ENCODE measurements at places on chromosomes 12 and 14. TPM values are rescaled to one million over a fixed set of nuclear protein-coding genes. Genes with fewer than 3 reads are reported as not detected.

DNA sequence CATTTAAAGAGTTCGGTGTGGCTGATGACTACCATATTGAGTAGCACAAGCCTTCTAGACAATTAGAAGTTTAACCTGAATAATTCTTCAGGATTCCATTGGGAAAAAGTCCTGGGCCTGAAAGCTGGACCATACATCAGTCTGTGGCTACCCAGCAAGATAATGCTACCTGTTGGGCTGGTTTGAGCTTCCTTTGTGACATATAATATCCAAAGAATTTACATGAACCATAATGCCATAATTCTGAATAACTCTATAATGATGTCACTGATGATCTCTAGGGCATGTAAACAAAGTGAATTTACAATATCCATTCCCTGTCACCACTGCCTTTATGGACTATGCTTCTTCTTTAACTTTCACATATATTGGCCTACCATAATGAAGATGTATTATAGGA is 3.8 kb upstream of the YBX3 start:
- no peak for DNase-seq

DNA sequence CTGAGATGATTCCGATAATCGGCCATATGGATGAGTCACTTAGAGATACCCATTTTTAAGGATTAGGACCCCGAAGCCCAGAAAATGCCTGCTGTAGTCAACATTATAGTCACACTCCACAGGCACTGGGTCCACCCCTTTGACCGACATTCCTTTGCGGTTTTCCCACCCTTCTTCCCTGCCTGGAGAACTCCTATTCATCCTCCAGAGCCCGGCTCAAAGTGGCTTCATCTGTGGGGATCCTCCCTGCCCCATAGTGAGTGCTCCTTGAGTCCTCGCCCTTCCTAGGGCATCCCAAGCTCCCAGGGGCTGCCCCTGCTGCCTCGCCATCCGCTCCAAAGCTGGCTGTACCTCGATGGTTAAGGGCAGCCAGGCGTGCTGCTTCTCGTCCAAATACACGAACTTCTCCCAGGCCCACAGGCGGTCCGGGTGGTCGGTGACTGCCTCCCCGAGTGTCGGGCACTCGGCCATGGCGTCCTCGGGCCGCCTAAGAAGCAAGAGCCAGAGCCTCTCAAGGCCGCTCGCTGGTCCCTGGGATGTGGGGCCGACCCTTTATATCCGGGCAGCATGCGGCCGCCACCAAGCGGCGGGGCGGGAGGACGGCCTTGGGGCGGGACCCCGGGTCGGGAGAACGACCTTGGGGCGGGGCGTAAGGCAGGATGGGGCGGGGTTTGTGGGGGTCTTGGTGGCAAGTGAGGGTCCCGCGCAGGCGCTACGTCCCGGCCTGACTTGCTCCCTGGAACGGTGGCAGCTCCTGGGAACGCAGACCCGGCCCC is at the start of gene TCL1A:
Gene TCL1A, minus strand, starts transcription at position 530 of the 776 bp plus-strand sequence. Its CDS starts 59 bp downstream, at position 471.
- no peak for DNase-seq

SOAT2 gene
- not detected for total RNA-seq

NEUROD4 gene
- total RNA-seq, result not detected

GRCh38 chr14:96100161-96101064 is 61.3 kb downstream of the C14orf132 start:
- DNase-seq, result peak; percentile 78

RNASE3 gene
- total RNA-seq, result not detected

CD4 gene
- total RNA-seq, result 1.3 TPM

- no peak for DNase-seq
Measured at GRCh38 chr12:65171870-65172269, 2.5 kb downstream of the LEMD3 start.

DNA sequence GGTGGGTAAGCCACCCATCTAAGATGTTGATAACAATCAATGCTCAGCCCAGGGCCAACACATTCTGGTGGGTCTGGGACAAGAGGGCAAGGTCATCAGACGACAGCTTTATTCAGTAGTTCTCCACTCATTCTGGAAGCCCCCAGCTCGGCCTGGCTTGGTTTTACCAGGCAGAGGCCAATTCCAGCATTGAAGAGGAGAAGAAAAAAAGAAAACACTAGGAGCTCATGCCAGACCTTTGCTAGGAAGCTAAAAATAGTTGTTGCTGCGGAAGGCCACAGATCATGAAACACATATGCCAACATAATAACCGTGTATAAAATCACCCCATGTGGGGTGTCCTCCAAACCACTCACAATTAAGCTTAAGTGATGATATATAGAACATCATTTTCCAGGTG is 44.4 kb downstream of the CCDC60 start:
- DNase-seq, result no peak

DNA sequence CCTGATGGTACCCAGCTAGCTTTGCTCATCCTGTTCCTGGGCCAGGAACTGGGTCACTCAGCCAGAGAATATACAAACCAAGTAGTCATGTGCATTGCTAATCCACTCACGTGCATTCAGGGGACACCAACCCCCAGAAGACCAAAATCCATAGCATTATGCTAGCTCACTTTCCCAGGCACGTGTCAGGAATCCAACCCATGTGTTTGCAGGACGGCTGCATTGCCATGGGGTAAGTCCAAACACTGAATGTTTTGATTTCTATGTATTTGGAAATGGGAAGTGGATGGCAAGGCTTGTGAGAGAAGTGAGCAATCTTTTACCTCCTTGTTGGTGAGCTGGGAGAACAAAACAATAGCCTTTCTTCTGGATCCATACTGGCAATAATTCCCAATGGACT is 87.1 kb upstream of the FOXN3 start:
- peak; percentile 49 for DNase-seq

CLEC9A gene
- not detected for total RNA-seq

ZNF891 gene
- total RNA-seq, result 1.4 TPM

DNA sequence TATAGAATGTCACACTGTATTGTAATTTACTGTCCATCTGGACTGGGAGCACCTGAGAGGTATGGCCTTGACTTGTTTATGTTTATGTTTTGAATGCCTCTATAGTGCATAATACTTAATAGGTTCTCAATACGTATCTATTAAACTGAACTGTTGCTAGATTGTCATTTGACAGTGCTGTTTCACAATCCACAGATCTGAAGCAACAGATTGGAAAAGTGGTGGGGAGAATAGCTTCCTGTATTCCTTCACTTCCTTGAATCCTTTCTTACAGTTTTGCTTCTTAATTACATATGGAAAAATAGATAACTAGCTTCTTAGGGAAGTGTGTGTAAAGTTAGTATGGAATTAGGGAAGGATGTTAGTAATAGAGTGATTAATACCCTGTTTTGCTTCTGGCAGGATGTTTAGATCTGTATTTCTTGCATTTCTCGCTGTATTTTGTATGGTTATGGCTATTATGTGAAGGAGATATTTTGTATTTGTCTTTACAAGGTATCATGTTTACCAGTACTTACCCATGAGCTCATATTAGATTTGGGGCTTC is 4.5 kb downstream of the CNOT2 start:
- no peak for DNase-seq

TMBIM6 gene
- 235 TPM for total RNA-seq

GRCh38 chr14:61344437-61345150 is 23.2 kb downstream of the PRKCH start:
- DNase-seq, result no peak

DNA sequence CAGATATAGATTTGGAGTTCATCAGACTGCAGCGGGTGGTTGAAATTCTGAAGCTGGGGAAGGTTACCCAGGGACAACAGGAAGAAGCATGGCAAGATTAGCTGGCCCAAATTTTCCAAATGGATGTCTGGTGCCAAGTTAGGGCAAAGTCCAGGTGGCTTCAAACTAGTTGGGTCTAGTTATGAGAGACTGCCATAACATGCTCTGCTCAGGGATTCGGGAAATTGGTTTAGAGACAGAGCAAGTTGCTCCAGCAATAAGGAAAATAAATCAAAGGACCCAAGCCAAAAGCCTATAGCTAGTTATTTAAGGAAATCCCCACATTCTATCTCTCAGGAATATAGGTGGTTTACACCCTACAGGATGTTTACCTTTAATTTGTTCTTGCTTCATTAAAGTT is 125.7 kb upstream of the BTG1 start:
- DNase-seq, result peak; percentile 40

CBX5 gene
- total RNA-seq, result 59.0 TPM

GRCh38 chr14:91300957-91301356 is 56.5 kb upstream of the GPR68 start:
- DNase-seq, result no peak

GRCh38 chr12:31959701-31960391 is 631 bp downstream of the RESF1 start:
- peak; percentile 68 for DNase-seq

- DNase-seq, result no peak
Measured at GRCh38 chr12:76543813-76544347, 15.7 kb downstream of the OSBPL8 start.

GRCh38 chr14:59458486-59458885 is 6.7 kb downstream of the GPR135 start:
- DNase-seq, result no peak

DNA sequence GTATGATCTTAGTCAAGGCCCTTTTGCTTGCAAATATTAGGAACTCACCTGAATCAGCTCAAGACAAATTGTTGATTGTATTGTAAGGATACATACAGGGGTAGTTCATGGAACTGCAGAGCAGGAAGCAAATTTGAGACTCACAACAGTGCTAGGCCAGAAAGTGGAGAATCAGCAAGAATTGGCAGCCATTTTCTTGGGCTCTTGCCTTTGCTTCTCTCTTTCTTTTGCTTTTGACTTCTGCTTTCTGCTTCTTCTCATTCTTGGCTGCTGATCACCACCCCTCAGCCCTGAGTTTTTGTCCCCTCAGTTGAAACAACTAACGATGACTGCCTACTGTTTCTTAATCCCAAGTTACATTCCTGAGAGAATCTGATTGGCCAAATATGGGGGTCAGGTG is 34.8 kb downstream of the KCNK13 start:
- no peak for DNase-seq

DNA sequence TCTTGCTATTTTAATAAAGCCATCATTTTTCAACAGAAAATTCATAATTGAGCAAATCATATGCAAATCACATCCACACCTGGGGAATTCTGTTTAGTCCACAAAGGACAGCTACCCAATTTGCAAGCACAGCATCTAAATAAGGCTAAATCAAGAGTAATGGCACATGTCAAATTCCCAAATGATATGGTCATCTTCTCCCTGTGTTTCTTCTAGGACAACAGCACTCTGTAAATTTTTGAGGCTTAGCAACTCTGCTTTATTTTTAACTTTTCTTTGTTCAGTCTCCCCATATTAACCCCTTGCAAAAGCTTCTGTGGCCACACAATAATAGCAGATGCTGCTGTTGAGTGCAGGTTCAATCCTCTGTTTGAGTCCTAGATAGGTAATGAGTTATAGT is 155.6 kb upstream of the DAAM1 start:
- DNase-seq, result no peak

- no peak for DNase-seq
Measured at GRCh38 chr14:106530423-106531107, 1004.2 kb downstream of the TMEM121 start.

PRIMA1 gene
- total RNA-seq, result not detected

All from G401 (cell line).